NCI-H446 treated with DMSO at 0.1 percent for 48 hours (cell line): ENCODE measurements at places on chromosomes 5 and 9.

DNA sequence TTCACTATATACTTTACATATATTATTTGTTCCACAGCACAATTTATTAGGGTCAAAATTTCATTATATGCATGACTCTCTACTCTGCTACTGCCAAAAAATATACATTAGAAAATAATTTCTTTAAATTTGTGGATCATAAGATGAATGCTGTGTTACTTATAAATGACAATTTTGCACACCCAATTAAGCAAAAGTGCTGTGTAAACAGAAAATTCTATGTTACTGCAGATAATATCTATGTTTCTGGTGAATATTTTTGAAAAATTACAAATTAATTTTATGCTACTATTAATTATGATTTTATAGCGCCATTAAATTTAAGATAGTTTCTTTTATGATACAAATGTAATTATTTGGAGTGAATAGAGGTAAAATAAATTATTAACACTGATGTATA lies 59.8 kb upstream of the GABRA6 start:
- no peak for DNase-seq

GRCh38 chr9:105447814-105448812 lies at the start of gene FSD1L:
FSD1L (plus strand) TSS chr9:105448034; CDS start chr9:105448221, 187 bp downstream.
- DNase-seq: peak; percentile 64

- peak; percentile 34 for DNase-seq
Measured at GRCh38 chr5:9207817-9208418, 338.0 kb downstream of the SEMA5A start.

DNA sequence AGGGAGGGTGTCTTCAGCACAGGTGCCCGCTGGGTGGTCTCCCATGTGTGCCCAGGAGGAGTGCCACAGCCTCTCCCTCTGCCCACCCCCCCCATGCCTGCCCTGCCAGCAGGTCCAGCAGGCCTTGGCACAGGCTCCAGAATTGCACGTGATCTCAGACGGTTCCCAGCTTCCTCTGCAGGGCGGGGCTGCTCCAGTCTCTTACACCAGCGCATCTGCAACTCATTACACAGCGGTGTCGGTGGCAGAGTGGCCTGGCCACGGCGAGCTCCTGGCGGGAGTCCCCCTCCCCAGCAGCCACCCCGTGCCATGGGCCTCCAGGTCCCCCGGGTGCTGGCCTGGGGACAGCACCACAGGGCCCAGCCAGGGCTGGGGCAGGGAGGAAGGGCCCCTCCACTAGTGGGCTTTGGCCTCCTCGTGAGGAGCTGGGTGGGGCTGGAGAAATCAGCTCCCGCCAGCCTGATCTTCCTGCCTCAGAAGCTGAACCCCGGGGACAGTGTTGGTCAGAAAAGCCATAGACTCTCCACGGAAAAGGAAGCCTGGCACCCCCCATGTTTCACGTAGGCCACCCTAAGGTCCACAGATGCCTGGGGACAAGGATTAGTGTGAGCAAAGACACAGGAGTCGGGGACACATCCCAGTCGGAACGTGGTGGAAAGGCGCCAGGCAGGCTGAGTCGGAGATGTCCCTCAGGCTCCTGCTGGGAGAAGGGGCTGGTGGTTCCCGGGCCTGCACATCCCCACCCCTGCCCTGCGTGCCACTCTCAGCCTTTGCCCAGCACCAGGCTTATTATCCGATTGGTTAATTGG lies 40.2 kb downstream of the RXRA start:
- DNase-seq: peak; percentile 91

DNA sequence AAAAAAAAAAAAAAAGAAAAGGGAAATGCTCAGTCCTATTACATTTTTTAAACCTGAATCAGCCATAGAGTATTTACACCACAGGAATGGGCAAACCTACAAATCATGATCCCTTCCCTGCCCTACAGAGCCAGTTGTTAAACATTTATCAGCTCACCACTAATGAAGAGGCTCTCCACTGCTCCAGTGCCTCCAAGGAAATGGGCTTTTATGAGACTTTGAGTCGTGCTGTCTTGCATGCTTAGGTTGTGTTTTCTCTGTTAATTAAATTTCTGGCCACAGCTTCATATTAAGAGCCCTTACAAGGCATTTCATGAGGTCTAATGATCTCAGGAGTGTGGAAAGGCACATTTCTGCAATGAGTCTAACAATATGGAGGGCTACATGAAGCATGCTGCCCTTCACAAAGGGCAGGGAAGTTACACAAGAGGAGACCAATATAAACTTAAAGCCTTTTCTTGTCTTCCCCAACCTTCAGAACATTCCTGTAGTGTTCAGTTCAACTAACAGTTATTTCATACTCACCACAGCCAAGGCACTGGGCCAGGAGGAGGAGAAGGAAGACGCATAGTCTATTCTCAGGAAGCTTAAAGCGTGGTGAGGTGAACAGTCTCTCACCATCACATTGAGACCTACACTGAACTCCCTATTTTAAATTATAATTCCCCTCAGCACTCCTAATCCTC lies 140.1 kb upstream of the ABCA1 start:
- no peak for DNase-seq

GRCh38 chr9:104094534-104095015 lies 466 bp downstream of the SMC2 start:
- no peak for DNase-seq

- peak; percentile 89 for DNase-seq
Measured at GRCh38 chr5:118553662-118554061, 434.7 kb downstream of the DTWD2 start.

GRCh38 chr5:121263456-121263855 lies 588.2 kb upstream of the FTMT start:
- DNase-seq: no peak

DNA sequence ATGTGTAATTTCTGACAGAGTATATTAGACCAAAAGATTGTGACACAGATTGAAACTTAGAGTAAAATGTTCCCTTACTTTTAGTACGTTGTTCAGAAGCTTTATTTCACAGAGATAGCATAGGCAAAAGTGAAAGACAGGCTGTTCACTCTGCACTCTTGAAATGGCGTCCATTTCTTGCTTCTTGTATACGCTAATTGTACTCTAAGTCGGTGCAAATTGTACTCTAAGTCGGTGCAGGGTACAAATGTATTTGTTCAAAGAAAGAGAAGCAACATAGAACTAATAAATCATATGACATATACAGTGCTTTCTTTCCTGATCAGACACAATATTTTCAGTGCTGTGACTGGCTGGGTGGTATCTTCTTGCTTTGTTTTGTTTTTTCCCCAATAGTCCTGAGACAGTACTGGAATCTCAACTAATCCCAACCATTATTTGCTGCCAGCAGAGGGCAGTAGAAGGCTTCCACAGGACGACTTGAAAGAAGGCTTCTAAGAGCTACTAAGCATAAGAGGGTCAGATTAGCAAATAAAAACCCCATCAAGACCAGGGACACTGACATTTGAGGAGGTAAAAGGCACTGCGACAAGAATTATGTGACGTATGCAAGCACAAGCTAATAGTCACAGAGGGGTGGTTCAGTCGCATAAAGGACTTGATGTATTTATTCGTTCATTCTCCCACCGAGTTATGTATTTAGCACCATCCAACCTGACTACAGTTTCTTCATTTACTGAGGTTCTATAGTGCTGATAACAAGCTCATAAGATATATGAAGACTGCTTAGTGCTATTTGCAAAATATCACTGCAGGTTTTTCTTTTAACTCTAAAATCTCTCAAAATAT lies 831.8 kb downstream of the TAF11L14 start:
- peak; percentile 76 for DNase-seq

DNA sequence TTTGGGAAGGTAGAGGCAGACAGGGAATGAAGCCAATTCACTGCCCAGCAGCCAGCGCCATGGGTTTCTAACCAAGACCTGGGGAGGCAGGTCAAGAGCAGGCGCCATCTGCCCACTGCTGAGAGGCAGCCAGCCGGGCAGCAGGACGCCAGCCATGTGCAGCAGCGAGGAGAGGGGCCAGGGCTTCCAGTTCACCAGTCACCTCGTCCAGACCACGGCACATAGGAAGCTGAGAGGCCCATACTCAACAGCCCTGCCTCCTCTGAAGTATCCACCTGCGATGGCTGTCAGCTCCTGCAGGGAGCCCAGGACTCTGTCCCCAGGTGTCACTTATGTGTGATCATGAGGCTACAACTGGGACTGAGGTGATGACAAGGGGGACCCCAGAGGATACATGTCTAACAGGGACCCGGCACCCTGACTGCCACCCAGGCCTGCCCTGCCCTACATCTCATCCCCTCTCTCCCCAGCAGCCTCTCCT lies 30.1 kb downstream of the IPPK start:
- DNase-seq: no peak

DNA sequence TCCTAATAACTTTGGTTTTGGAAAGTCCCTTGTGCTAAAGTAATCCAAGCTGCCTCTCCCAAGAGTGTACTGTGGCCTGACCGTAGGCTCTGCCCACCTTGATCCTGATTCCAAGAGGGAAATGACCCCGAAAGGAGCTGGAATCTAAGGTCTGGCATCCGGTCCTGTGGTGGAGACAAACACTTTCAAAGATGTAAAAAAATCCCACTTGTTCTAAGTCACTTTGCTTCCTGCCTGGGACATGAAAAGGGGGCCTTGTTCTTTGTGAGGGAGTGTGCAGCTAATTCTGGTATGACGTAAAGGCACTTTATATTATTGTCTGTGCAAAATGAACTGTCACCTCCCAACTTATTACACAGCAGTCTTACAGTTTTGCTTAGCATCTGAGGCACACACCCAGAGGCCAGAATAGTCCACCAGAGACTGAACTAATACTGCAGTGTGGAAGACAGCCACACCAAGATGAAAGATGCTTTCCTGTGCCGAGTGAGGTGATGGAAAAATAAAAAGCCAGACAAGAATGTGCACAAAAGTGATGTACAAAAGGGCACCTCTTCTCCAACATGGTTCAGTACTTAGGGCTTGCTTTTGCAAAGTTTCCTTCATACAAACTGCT lies 128.7 kb downstream of the SLC12A2 start:
- no peak for DNase-seq

GRCh38 chr9:95611354-95611753 lies 94.6 kb upstream of the PTCH1 start:
- DNase-seq: no peak

GRCh38 chr5:174490728-174491127 lies 233.7 kb upstream of the MSX2 start:
- DNase-seq: no peak

DNA sequence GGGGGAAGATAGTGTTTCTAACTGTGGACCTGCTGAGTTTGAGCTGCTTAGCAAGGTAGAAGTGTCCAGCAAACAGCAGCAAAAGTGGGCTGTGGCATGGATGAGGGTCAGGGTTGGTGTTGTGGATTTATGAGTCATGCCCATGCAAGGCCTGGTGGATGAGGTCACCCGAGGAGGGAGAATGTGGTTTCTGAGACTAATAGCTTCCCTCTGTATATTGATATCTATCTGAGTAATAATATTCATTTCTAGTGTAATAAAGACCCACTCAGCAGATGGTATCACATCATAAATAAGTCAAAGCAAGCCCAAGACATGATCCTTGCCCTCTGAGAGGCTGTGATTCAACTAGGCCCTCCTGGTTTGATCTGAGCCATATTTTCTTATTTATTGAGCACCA lies 597.8 kb upstream of the CLINT1 start:
- DNase-seq: no peak

DNA sequence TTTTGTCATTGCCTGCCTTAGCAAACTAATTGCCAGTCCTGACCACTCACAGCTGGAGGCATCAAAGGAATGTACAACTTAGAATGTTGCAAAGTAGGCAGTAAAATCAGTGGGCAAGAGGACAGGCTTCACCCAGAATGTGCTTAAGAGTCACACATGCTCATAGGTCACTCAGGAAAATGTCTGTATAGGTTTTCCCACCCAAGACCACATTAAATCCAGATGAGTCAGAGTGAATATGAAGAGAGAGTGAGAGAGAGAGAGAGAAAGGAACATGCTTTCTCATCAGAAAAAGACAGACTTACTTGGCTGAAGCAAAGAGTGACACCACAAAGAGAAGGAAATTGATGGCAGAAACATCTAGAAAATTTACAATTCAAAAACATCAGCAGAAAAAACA lies 37.9 kb downstream of the PLEKHG4B start:
- DNase-seq: no peak
